CD14-positive monocyte (primary cell): ENCODE measurements at places on chromosomes 5 and 9. TPM values are rescaled to one million over a fixed set of nuclear protein-coding genes. Genes with fewer than 3 reads are reported as not detected.

- no peak for DNase-seq
These were observed 82.6 kb upstream of the COL5A1 start for GRCh38 chr9:134559013-134559412.

DNA sequence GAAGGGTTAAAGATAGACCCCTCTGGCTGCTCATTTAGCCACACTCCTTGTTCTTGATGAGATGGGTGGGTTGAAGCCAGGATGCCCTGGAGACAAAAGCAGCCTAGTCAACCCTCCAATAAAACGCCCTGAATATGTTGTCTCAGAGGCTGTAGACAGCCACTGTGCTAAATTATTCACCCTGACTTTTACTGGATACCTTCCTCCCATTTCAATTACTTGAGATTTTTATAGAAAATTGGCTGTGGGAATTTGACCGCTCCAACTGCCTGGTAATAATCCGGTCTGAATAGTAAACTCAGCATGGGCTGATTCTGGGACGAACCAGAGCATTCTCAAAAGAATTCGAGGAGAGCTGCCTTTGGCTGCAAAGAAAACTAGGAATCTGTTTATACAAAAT lies 104.2 kb downstream of the SNX18 start:
- DNase-seq: no peak

DNA sequence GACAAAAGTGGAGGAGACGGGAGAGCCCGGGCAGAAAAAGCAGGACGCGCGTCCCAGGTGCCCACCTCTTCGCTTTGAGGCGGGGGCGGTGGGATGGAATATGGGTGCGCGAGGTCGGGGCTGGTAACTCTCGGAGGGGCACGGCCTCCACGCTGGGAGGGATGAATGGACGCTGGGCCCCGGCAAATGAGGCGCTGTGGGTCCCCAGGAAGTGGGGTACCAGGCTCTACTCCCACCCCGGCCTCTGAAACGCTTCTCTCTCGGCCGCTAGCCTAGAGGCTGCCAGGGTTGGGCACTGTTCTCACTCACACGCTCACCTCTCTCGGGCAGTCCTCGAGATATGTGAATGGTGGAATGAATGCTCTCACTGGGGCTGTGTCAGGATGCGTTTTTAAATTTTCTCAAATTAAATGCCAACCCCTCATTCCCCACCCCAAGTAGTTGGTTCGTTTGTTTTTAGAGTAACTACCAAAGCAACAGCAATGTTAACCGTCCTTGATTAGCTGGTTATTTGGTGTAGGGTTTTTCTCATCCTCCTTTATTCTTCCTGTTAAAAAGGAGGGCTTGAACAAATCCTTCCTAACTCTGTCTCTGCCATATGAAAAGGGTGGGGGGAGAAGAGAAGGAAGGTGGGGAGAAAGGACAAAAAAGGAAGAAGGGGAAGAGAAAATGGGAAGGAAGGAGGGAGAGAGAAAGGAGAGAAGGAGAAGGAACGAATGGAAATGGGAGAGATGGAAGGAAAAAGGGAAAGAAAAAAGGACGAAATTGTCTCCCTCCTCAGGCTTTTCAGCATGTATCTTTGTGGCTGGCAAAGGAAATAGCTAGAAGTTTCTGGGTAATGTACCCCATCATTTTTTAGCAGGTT lies 1.3 kb upstream of the EBF1 start:
- DNase-seq: no peak

DNA sequence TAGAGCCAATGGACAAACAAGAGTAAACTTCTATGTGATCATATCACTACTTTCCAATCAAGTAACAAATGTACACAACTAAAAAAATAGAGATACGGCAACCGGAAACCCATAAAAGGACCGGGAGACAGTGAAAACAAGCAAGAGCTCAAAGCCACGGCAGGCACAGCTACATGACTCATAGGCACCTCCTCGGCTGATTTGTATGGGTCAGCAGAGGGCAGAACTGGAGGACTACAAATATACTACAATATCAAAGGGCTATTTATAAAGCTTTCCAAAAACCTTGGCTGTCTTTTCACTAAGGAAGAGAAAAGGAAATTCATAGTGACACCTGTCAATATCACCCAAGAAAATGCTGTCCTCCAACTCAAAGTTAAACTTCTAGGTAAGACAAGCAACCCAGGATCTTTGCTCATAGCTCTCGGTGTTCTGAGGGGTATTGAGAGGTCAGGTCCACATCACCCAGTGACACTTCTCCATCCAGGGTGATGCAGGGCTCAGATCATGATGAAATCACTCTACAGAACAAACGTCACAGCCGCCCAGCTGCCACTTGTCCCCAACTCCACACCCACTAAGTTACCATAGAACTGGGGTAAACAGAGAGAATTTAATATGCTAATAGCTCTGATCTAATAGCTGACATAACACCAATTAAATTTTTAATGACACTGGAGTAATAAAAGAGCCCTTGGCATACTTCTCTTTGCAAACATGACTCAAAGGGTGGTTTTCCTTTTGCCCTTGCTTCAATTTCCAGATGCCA lies 41.3 kb downstream of the PFDN1 start:
- peak; percentile 98 for DNase-seq

The CFAP77 gene
- not detected for polyA plus RNA-seq

- peak; percentile 65 for DNase-seq
These were observed 141.1 kb upstream of the TARS1 start for GRCh38 chr5:33299621-33300208.

GRCh38 chr9:130328349-130328801 lies 62.8 kb downstream of the HMCN2 start:
- no peak for DNase-seq
